ENCODE measurements at places on chromosomes 3 and 15. TPM values are rescaled to one million over a fixed set of nuclear protein-coding genes. Genes with fewer than 3 reads are reported as not detected.

ST8SIA2 gene
- not detected for total RNA-seq

EBLN2 gene
- 7.2 TPM for total RNA-seq

CLDN18 gene
- total RNA-seq = not detected

VPS18 gene
- total RNA-seq = 45.4 TPM

NT5DC2 gene
- total RNA-seq = 61.9 TPM

ATXN7 gene
- total RNA-seq = 13.2 TPM

IL16 gene
- total RNA-seq = 0.19 TPM

ARGFX gene
- not detected for total RNA-seq

ANKRD34C gene
- not detected for total RNA-seq

SLC2A2 gene
- not detected for total RNA-seq

LYSMD4 gene
- 5.3 TPM for total RNA-seq

NPTN gene
- total RNA-seq = 102 TPM

LDHAL6B gene
- not detected for total RNA-seq

ZNF592 gene
- 6.2 TPM for total RNA-seq

GMNC gene
- under 0.01 TPM for total RNA-seq

PAQR5 gene
- total RNA-seq = 0.28 TPM

MEX3B gene
- total RNA-seq = 12.4 TPM

FOXB1 gene
- total RNA-seq = not detected

IGSF11 gene
- total RNA-seq = not detected

RTF1 gene
- total RNA-seq = 16.3 TPM

CACNA2D2 gene
- not detected for total RNA-seq

BCL2A1 gene
- total RNA-seq = 0.19 TPM

NOX5 gene
- under 0.01 TPM for total RNA-seq

GPR149 gene
- total RNA-seq = not detected

UBL7 gene
- 23.1 TPM for total RNA-seq

ST3GAL6 gene
- 23.6 TPM for total RNA-seq

UPK1B gene
- not detected for total RNA-seq

PRICKLE2 gene
- total RNA-seq = 5.9 TPM

SAMMSON gene
- total RNA-seq = not detected

C15orf62 gene
- total RNA-seq = 0.66 TPM

MAPKAPK3 gene
- total RNA-seq = 16.8 TPM

MYZAP gene
- 4.2 TPM for total RNA-seq

EHHADH gene
- 2.1 TPM for total RNA-seq

HIGD2B gene
- not detected for total RNA-seq

B3GALNT1 gene
- total RNA-seq = 13.7 TPM

POTEB gene
- total RNA-seq = not detected

UCN2 gene
- total RNA-seq = not detected

FAM3D gene
- total RNA-seq = 0.18 TPM

TTC21A gene
- 1.8 TPM for total RNA-seq

SLC22A14 gene
- total RNA-seq = 0.09 TPM

INO80 gene
- 29.2 TPM for total RNA-seq

NLGN1 gene
- total RNA-seq = 32.2 TPM

LOXL1 gene
- total RNA-seq = 20.2 TPM

PPM1M gene
- total RNA-seq = 9.2 TPM

CNTN6 gene
- not detected for total RNA-seq

ZNF774 gene
- total RNA-seq = 1.0 TPM

FBLN2 gene
- total RNA-seq = 1.5 TPM

SLCO3A1 gene
- 1.6 TPM for total RNA-seq

SEMA7A gene
- 2.0 TPM for total RNA-seq

LRTM1 gene
- not detected for total RNA-seq

CKMT1B gene
- total RNA-seq = not detected

GOLGA6L7 gene
- total RNA-seq = not detected

TERC gene
- total RNA-seq = 46.9 TPM

CADPS gene
- not detected for total RNA-seq

BLM gene
- 2.4 TPM for total RNA-seq

HYAL1 gene
- 1.8 TPM for total RNA-seq

FYTTD1 gene
- total RNA-seq = 41.5 TPM

SLC9A9 gene
- 0.56 TPM for total RNA-seq

SCAANT1 gene
- 1.2 TPM for total RNA-seq

All from endothelial cell of coronary artery (primary cell).